ENCODE measurements at places on chromosomes 12 and 14. TPM values are rescaled to one million over a fixed set of nuclear protein-coding genes. Genes with fewer than 3 reads are reported as not detected.

- peaks cover 3% of the 10 kb centered on the region for H3K4me1 ChIP-seq
- peak within 1 kb of the TSS; percentile 32 for H3K4me3 ChIP-seq
- peak; percentile 25 for DNase-seq
- H3K36me3 ChIP-seq, result no peaks in the 10 kb centered on the region
These were observed at the start of gene GLT8D2 for GRCh38 chr12:104049903-104050356. Gene GLT8D2 (minus strand): TSS chr12:104050187. CDS start chr12:104019648, 30,539 bp downstream.

DNA sequence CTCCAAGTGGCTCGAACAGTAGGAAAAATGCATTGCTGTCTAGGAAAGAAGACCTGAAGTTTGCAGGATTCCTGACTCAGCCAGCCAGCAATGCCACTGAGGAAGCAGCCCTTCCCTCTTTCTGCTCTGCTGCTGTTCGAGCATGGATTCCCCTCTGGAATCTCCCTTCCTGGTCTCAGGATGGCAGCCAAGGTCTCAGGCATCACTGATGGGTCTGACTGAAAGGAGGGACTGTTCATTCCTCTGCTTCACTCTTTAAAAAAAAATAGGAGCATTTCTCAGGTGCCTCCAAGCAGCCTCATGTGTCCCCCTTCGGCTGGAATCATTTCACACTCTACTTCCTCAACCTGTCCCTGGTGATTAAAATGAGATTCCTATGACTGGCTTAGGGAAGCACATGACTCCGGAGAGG, 62.4 kb downstream of the SLC15A4 start:
- H3K4me3 ChIP-seq, result no peak overlapping the region
- no peak overlapping the region for H3K27ac ChIP-seq
- no peaks in the 10 kb centered on the region for H3K36me3 ChIP-seq
- no peaks in the 10 kb centered on the region for H3K4me1 ChIP-seq
- no peaks in the 10 kb centered on the region for H3K27me3 ChIP-seq
- no peak for DNase-seq

The PTPN6 gene
- 30.3 TPM for total RNA-seq

The DPF3 gene
- 14.6 TPM for total RNA-seq

The CLEC4A gene
- total RNA-seq, result 0.55 TPM

GRCh38 chr12:108289350-108290161, 49.6 kb downstream of the CMKLR1 start:
- peak overlapping the region; percentile 43 for H3K27ac ChIP-seq
- no peak overlapping the region for H3K4me3 ChIP-seq
- DNase-seq, result no peak
- no peaks in the 10 kb centered on the region for H3K4me1 ChIP-seq
- H3K27me3 ChIP-seq, result no peaks in the 10 kb centered on the region
- no peaks in the 10 kb centered on the region for H3K36me3 ChIP-seq

The VRTN gene
- total RNA-seq, result not detected

DNA sequence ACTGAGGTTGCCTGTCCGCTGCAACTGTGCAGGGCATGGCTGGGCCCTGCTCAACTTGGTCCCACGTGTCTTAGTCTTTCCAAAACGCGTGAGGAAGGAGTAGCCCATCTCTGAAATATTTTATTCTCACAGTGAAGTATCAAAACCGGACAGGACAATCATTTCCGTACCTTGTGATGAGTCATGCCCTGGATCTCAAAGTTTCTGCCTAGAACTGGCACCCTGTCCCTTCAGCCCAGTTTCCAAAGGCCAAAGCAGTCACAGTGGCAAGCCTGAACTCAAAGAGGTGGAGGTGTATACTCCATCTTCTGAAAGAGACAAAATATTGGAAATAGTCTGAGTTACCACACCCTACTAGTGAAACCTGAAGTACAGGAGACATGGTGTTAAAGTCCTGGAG, 28.5 kb upstream of the SRGAP1 start:
- no peaks in the 10 kb centered on the region for H3K36me3 ChIP-seq
- H3K4me3 ChIP-seq, result no peak overlapping the region
- no peak for DNase-seq
- no peaks in the 10 kb centered on the region for H3K27me3 ChIP-seq
- no peaks in the 10 kb centered on the region for H3K4me1 ChIP-seq

DNA sequence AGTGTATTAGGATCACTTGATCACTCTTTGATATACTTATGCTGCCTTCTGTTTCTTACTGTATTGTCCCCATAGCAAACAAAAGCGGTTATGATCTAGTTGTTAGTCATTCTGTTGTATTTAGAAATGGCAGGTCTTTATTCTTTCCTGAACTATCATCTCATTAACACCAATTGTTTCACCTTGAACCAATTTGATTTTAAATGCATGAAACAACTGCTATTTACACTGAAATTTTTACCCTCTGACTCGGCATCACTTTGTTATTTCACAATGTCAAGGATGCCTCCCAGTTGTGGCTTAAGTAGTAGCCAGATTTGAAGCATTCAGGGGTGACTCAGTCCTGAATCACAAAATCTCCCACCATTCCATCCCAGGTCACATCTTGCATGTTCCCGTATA, 303.5 kb downstream of the EGLN3 start:
- no peaks in the 10 kb centered on the region for H3K27me3 ChIP-seq
- DNase-seq, result no peak
- H3K36me3 ChIP-seq, result no peaks in the 10 kb centered on the region
- H3K4me3 ChIP-seq, result no peak overlapping the region

DNA sequence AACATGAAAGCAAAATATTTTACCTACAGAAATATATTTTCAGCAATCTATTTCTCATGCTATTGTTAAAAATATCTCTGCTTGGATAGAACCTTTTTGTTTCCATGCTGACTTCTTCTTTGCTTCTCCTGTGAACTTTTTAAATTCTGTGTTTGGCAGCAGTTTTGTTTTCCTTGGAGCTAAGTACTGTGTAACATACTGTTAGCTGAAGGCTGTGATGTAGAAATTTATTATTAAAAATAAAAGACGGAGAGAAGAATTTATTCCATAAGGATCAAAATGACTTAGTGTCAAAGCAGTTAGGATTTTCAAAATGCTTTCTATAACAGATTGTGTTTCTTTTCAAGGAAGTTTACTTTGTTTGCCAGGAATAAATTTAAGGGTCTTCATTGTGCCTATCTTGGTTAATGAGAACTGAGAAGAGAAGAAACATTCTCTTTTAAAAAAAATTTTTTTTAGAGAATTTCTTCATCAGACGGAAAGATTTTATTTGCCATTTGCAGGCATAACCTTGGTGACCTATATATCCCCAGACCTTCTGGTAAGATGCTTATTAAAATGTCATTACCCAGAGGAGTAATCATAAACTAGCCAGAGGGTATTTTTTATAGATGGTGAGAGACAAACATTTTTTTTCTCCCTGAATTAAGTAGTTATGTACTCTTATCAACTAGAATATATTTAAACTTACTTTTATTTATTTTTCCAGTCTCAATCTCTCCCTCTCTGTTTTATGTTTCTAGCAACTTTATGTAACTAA, 147.1 kb upstream of the SLCO1C1 start:
- no peak for DNase-seq
- no peaks in the 10 kb centered on the region for H3K36me3 ChIP-seq
- H3K27me3 ChIP-seq, result no peaks in the 10 kb centered on the region
- H3K27ac ChIP-seq, result peak overlapping the region; percentile 47

The ADAM21 gene
- not detected for total RNA-seq

The LUM gene
- 43.3 TPM for total RNA-seq

The PLCZ1 gene
- not detected for total RNA-seq

DNA sequence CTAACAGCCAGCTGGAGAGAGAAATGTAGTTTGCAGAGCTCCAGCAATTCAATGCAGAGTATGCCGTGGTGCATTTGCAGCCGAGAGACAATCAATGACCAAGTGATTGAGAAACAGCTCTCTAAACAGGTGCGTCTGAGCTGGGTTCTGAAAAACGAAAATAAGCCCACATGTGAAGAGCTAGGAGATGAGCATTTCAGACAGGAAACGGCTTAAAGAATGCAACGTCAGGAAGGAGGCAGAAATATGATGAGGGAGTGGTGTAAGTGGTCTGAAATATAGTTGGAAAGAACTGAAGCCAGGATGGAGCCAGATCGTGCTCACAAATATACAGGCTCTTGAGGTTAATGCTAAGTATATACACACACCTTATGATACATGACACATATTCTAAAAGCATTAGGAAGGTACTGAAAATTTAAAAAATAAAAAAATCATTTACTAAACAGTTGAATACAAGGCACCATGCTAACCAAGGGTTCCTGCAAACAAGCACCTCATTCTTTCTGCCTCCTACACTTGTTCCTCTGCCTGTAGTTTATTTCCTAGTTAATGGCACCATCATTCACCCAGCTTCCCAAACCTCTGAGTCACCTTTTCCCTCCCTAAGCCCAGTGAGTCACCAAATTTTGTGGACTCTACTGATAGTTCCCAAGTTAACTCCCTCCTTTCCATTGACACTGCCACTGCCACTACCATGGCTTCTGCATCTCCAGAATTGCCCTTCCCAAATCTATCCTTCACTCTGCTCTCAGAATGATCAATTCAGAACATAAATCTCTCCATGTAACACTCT, 2.3 kb upstream of the GARIN2 start:
- H3K27ac ChIP-seq, result no peak overlapping the region
- no peaks in the 10 kb centered on the region for H3K27me3 ChIP-seq
- H3K36me3 ChIP-seq, result no peaks in the 10 kb centered on the region
- peak; percentile 14 for DNase-seq
- H3K4me3 ChIP-seq, result no peak overlapping the region

GRCh38 chr12:164207-164606, 49.8 kb downstream of the SLC6A12 start:
- no peaks in the 10 kb centered on the region for H3K4me1 ChIP-seq
- no peaks in the 10 kb centered on the region for H3K27me3 ChIP-seq
- no peak overlapping the region for H3K27ac ChIP-seq
- DNase-seq, result no peak
- H3K4me3 ChIP-seq, result no peak overlapping the region
- H3K36me3 ChIP-seq, result no peaks in the 10 kb centered on the region

DNA sequence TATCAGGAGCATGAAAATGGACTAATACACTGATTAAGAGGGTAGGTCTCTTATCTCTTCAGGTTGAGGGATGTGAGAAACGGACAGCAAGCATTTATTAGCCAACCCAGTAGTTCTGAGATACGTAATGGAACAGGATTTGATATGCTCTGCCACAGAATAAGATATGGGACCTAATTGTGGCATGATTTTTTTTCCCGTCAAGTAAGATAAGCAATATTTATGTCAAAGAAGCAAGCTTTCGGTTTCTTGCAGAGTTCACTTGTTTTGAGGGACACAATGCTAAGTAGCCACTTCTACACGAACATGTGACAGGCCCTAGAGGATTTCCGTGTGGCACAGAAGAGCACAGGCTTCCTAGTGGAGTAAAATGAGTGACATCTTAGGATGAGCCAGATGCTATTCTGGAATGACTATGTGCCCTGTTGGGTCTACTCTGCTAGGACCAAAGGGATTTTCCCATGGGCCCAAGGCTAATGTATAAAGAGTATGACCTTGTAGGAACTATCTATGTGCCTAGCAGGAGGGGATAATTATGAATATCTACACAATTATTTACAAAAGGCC, 57.9 kb downstream of the SLC38A1 start:
- DNase-seq, result no peak
- no peaks in the 10 kb centered on the region for H3K27me3 ChIP-seq
- no peak overlapping the region for H3K4me3 ChIP-seq
- peaks cover 8% of the 10 kb centered on the region for H3K4me1 ChIP-seq

DNA sequence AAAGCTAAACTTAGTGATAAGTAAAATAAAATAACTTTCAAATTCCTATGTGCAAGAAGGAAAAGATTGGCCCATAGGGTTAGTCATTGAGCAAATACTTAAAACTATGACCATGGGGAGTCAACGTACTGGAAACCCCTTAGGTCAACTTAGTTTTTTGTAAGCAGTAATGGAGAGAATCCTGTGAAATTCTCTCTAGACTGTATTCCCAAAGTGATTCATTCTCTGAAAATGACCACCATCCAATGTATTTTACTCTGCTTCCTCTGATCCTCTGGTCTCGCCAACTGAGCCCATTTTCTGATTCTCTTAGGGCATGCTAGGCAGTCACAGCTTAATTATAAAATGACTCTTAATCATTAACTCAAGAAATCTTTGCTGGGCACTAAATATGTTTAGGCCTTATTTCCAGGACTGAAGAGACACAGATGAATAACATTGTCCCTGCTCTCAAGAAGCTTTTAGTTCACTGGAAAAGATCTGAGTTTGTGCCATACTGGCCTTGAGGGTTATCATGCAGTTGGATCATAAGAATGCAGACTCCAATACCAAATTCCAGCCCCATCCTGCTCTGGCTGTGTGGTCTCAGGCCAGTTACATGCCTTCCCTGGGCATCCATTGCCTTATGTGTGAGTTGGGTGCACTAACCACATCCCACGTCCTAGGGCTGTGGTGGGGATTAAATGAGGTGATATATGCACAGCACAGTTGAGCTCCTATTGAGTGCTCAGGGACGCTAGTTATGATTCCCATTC, 732.4 kb downstream of the AACS start:
- no peak overlapping the region for H3K4me3 ChIP-seq

DNA sequence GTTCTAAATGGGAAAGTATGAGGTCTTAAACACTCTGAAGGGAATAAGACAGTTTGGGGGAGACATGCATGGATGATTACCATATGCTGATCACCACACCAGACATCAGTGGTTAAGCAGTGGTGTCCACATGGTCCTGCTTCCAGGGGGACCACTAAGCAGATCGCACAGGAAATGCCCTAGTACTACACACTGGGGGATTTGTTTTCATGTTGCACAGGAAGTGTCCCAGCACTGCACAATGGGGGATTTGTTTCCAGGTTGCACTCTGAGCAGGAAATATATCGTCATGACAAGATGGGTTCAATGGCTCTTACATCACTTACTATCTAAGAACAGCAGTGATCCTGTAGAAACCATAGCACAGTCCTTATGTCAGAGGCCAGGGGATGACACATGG, 245.5 kb downstream of the BCL11B start:
- no peaks in the 10 kb centered on the region for H3K4me1 ChIP-seq
- DNase-seq, result no peak
- no peaks in the 10 kb centered on the region for H3K27me3 ChIP-seq
- no peak overlapping the region for H3K4me3 ChIP-seq
- H3K27ac ChIP-seq, result no peak overlapping the region

Measured in transverse colon (tissue), 4 donors.